ENCODE measurements at places on chromosomes 7 and 10.

DNA sequence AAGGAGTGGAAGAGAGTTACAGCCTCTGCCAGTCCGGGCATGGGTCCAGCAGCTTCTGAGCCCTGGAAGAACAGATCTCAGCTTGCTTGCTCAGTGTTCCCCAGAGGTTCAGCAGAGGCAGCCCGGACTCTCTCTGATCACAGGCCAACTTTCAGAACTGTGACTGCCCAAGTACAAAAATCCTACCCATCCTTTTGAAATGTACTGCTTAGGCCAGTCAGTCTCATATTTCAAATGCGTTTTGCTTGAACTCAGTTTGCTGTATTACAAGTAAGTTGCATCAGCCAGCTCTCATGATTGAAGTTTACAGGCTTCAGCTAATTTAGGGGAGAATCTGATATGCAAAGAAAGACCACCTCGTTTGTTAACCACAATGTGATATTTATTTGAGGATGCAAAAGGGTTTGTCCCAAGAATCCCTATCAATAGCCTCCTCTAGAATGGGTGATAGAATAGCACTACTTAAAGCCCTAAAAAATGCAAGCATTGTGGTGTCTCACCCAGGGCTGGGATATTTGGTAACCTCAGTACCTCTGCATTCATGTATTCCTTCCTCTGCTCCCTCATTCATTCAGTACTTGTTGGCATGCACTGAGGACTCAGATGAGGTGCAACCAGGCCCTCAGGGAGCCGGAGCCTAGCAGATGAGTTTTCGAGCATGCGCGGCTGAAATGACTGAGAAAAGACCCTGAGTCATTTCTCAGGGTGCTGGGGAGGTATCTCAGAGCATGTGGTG, 7.0 kb downstream of the AIMP2 start:
- no peak for DNase-seq

- DNase-seq = no peak
These were observed 345.2 kb upstream of the ANKRD30A start for GRCh38 chr10:36780158-36780557.

GRCh38 chr10:132977807-132978206, 35.4 kb upstream of the CFAP46 start:
- no peak for DNase-seq

DNA sequence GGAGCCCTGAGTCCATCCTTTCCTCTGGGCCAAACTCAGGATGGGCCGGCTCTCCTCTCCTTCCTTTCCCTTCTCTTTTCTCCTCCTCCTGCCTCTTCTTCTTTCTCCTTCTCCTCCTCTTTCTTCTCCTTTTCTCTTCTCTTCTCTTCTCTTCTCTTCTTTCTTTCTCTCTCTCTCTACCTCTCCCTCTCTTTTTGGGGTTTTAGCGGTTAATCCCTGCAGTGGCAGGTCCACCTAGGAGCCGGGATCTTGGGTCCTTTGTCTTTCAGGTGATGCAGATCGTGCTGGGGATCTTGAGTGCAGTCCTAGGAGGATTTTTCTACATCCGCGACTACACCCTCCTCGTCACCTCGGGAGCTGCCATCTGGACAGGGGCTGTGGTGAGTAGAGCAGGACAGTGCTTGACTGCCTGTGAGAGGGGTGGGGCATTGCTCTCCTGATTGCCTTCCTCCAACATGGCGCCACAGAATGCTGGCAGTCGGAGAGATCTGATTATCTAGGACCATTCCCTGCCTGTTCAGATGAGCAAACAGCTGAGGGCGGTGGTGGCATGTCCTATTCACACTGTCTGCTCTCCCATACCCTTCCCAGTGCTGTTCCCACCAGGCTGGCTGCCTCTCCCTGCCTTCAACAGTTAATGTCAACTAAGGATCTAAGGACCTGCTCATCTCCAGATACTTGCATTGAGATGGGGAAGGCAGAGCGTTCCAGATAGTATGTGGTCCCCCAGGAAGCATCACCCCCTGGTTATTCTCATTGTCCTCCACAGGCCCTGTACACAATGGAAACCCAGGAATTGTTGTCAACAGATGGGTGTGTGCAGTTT, 1.6 kb downstream of the TMEM176A start:
- DNase-seq = no peak

- DNase-seq = no peak
These were observed 19.8 kb downstream of the MAD1L1 start for GRCh38 chr7:2212906-2213305.

DNA sequence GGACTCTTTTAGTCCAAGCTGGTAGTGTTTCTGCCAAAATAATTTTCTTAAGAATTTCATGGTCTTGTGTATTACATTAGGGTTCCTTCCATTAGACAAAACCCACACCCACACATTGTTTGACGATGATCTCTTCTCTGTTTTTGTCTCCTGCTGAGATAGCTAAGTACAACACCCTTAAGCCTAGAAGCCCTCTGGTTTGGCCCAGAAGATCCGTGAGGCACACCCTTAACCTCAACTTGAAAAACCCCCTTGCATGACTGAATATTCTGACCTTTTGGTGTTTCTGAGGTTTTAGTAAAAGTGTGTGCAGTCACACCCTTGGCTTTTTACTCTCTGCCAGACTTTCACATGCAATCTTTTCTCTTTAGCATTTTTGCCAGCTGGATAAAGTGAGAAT, 29.3 kb upstream of the ERCC6 start:
- DNase-seq = no peak

DNA sequence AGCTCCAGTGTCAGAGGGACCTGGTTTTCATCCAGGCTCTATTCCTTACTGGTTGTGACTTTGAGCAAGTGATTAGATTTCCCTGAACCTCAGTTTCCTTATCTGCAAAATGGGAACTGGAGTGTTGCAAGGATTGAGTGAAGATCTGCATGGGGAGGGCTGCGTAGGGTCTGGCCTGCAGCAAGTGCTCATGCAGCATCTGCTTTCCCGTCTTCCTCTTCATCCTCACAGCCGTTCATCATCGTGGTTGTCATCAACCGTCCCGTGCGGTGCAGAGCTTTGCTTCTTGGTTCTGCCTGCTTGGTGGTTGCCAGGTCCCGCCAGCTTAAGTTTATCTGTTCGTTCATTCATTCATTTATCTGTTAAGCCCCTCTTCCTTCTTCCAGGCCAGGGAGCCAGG, 135.0 kb downstream of the GRK5 start:
- no peak for DNase-seq

- no peak for DNase-seq
These were observed 48.4 kb upstream of the GLI3 start for GRCh38 chr7:42285383-42285824.

DNA sequence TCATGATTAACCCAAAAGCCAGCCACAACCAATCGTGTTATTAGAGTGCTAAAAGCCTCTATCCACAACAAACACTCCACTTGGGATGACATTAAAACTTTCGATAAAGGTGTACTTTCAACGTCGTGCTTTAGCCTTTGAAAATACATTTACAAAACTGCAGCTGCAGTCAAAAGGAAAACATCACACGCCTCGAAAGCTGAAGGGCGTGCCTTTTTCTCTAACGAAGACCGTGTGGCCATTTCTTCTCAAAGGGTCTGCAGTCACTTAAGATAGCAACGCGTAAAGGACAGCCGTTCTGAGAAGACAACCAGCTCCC, 1.1 kb downstream of the ARHGAP12 start:
- no peak for DNase-seq

DNA sequence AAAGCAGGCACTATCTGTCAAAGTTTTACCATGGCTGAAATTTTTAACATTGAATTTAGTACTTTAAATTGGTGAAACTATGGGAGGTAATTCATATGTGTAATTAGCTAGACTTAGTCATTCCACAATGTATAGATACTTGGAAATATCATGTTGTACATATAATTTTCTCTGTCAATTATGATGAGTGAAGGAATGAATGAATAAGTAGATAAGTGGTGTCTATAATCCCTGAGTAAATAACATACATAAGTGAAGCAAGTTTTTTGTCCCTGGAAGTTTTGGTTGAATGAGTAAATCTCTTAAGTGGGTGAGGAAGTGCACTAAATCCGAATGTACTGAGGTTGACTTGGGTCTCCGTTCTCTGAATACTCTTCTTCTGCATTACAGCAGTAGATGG, 201.0 kb downstream of the CSTF2T start:
- DNase-seq = no peak

- DNase-seq = no peak
These were observed 61.3 kb downstream of the FOXL3 start for GRCh38 chr7:351256-351655.

- DNase-seq = no peak
These were observed 34.2 kb downstream of the CYP17A1 start for GRCh38 chr10:102802920-102803534.

- DNase-seq = no peak
These were observed 39.5 kb downstream of the WNT2 start for GRCh38 chr7:117283371-117283770.

DNA sequence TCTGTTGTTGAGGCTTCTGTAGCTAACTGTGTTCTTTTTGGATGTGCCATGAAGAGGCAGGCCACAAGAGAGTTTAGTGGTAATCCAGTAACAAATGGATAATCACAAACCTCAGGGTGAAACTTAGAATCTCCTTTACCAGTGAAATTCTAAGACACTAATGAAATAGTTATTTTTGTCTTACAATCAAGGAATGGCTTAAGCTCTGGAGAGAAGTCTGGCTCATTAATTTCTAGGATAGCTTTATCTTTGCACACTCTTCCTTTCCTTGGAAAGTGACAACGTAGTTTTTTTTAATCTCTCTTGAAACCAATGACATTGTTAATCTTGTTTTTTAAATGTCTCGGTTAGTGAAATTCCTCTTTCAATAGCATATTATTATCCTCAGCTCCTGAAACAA, 93.7 kb upstream of the IFRD1 start:
- DNase-seq = no peak

DNA sequence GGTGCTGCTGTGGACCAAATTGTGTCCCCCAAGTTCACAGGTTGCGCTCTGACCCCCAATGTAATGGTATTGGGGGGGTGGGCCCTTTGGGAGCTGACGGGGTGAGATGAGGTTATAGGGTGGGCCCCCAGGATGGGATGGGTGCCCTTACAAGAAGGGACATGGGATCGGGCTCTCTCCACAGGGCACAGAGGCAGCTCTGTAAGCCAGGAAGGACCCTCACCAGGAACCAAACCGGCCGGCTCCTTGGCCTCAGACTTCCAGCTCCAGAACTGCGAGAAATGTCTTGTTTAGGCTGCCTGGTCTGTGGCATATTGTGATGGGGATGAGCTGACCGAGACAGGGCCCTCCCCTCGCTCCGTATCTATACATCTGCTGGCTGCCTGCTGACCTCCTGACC, 25.7 kb upstream of the JAKMIP3 start:
- DNase-seq = no peak

- no peak for DNase-seq
These were observed 228.4 kb upstream of the DGKB start for GRCh38 chr7:15130666-15131541.

GRCh38 chr7:51175992-51176388, 140.6 kb downstream of the COBL start:
- DNase-seq = no peak

DNA sequence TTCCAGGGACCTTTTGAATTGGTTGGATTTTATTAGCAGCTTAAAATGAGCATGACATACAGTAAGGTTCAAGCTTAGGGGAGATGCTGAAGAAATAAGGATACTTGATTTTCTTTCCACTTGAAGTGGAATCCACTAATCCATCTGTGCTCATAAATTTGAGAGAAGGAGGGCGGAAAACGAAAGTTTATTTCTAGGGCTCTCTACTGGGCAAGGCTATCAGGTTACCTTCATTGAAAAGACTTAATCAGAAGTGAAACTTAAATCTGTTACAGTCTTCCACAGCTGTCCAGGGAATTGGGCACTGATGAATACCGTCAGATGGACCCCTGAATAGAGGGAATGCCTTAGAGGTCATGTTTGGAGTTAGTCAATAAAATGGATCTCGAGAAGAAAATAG, 21.8 kb downstream of the AUTS2 start:
- DNase-seq = no peak

DNA sequence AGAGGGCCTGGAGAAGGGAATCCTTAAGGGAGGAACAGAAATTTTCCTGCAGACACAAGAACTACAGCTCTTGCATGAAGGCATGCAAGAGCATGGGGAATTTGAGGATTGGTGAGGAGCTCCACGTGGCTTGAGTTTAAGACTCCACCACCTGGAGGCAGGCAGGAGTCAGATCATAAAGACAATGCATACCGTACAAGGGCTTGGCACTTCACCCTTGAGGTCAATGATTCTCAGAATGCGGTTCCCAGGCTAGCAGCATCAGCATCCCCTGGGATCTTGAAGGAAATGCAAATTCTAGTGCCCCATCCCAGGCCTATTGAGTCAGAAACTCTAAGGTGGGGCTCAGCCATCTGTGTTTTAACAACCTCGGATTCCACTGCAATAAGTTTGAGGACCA, 143.8 kb downstream of the C7orf25 start:
- no peak for DNase-seq

- DNase-seq = no peak
These were observed 7.5 kb upstream of the DRGX start for GRCh38 chr10:49403363-49403762.

DNA sequence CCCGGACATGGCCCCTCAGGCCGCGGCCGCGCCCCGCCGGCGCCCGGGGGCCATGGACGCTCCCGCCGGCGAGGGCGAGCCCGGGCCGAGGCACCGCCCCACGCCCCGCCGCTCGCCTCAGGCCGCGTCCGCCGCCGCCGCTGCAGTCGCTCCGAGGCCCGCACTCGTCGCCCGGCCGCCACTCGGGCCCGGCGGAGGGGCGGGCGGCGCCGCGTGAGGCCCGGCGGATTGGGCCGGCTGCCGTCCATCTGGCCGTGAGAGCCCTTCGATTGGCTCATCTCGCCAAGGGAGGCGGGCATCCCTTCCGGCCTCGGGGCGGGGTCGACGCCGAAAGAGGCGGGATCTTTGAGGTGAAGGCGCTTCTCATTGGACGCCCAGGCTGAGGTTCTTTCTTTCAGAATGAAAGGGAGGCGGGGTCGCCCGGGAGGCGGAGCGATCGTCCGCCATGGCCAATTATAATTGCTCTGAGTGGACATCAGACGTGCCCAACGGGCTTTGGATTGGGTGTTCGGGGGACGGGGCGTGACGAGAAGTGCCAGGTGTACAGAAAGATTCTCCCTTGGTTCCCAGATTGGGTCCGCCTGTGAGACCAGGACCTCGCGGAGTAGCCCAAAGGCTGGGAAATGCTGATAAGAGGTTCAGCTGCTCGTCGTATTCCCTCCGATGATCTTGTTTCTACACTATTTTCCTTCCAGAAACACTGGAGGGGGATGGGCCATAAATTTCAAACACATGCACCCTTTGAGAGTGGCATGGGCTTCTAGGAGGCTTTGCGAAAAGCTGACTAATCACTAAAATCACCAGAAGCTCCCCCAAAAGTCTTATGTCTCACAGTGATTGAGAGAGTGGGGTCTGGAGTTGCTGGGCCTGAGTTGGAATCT, at the start of gene GNA12:
GNA12 (minus strand) TSS at position 156 of the 881 bp plus-strand sequence; CDS start at position 9, 147 bp downstream.
- DNase-seq = peak; percentile 98

- DNase-seq = no peak
These were observed 234.9 kb downstream of the EBF3 start for GRCh38 chr10:129728905-129729795.
